ENCODE measurements at places on chromosomes 5 and 9.
A peak's percentile ranks its signal among the peaks of the same experiment; 100 is the strongest.

- no peak for DNase-seq
These were observed 265.8 kb upstream of the IRX4 start for GRCh38 chr5:2148312-2149194.

DNA sequence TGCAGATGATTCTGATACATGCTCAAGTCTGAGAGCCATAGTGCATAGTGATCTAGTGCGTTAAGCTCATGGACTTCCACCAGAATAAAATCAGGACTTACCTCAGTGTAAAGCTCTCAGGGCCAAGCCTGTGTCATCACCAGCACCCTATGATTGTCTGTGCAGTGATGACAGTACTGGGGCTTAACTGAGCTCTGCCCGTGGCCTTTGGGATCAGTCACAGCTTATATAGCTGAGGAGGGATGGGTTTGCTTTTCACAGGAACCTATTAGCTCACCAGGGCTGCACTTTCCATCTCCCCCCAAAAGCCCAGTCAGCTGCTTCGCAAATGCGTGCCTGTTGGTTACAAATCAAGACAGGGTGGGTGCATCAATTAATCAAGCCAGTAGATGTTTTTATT, 246.9 kb downstream of the NR3C1 start:
- no peak for DNase-seq

DNA sequence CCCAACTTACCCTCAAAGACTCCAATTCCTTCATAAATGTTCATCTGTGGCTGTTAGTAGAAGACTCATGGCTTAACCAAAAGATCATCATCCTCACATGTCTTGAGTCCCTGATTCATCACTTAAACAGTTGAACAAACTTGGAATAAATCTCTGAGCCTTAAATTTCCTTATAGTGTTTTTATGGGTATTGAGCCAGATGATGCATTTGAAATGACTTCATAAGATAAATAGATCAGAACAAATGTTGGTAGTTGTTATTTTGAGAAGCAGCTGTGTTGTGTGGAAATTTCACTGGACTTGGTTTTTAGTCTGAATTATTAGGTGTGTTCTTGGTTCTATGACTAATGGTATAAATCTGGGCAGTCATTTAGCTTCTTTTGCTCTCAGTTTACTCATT, 236.2 kb downstream of the NNT start:
- no peak for DNase-seq

GRCh38 chr9:35114113-35114839, 1.4 kb downstream of the ATOSB start:
- peak; percentile 87 for DNase-seq

DNA sequence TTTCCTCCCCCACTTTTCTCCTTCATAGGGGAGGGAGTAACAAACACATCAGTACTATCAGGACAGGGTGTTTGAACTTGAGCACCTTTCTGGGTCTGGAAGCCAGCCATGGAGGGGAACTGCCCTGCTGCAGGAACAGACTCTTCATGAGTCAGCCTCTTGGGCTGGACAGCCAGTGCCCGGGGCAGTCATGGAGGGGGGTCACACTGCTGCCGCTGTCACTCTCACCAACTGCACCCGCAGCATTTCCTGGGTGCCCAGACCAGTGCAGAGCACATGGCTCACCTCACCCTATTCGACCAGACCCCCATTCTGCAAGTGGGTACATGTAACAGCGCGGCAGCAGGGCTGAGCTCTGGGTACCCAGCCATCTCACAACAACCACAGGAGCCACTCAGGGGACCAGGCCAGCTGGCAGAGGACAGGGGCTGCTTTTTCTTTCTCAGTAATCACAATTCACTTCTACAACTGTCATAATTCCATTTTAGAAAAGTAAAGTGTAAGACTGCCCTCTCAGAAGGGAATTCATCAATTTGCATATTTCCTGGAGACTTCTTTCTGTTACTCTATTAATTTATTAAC, 118.4 kb downstream of the CTNND2 start:
- DNase-seq = no peak

GRCh38 chr5:176373100-176373818, 8.0 kb downstream of the ARL10 start:
- no peak for DNase-seq

DNA sequence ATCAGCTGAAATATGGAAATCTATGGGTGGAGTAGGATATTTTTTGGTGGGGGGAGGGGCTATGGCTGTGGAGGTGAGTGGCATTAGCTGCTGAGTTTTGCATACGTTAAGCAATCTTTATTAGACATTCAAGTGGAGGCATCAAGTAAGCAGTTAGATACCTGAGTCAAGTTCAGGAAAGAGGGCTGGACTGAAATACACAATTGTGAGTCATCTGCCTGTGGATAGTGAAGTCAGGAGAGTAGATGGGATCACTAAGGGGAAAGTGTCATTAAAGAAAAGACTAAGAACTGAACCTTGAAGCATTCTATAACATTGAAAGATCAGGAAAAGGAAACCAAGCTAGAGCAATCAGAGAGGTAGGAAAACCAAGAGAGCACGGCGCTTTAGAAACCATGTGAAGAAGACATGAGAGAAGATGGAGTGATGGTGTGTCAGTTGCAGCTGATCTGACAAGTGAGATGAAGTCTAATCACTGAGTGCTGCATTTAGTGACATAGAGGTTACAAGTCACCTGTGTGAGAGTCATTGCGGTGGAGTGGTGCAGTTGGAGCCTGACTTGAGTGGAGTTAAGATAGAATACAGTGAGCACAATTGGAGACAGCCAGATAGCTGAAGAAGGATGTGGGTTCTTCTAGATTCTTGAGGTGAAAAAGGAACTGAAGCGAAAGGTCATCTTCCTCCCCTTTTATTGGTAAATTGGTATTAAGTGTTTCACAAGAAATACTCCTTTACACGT, 88.7 kb downstream of the PIP5K1B start:
- DNase-seq = no peak

- DNase-seq = no peak
These were observed 179.5 kb upstream of the MAST4 start for GRCh38 chr5:66416698-66417097.

DNA sequence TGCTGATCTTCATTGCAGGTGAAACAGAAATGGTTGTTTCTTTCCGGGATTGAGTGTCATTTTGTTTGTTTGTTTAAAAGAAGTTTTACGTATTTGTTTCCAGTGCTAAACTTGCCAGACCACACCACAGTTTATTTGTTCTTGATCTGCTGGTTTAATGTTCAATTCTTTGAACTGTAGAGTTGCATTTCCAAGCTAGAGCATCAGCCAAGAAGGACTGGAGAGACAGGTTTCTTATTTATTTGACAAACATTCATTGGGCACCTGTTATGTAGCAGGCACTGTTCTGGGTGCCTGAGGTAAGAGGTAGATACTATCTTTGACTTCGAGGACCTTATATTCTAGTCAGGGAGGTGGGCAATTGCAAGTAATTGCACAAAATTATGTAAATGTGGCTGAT, 45.0 kb downstream of the MCCC2 start:
- DNase-seq = no peak

GRCh38 chr9:18606846-18607245, 132.9 kb downstream of the ADAMTSL1 start:
- DNase-seq = no peak
